M059J (cell line): ENCODE measurements at places on chromosomes 11 and 22.

- no peak for DNase-seq
Measured at GRCh38 chr22:38456272-38456835, 1.4 kb upstream of the KCNJ4 start.

- no peak for DNase-seq
Measured at GRCh38 chr11:111322534-111322933, 24.2 kb downstream of the POU2AF3 start.

DNA sequence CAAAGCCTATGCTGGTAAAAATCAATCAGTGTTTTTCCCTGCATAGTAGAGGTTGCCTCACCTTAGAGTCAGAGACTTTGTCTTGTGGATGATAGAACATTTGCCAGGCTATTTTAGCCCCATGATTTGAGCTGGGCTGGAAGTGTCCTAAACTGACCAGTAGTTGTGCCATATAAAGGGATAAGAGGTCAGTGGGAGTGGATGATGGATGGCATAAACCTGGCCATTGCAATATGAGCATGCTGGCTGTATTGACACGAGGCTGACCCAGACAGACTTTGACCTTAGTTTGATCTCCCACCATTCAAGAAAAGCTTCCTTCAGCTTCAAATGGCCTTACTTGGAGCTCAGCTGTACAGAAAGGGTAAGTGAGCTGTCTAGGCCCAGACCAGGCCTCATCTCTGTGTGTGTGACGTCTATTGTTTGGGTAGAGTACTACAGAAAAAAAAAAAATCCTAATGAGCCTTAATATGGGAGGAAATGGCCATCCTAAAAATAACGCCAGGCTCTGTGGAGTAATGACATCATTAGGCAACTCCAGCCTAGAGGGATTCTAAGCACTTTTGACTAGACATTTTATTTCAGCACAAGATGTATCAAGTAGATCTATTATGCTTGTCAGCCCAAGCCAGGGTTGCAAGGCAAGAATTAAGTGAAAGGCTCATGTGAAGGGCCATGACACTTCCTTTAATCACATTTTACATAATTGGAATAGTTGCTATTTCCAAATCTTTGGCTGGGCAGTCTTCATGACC, 51.3 kb upstream of the CADM1 start:
- DNase-seq = no peak

- no peak for DNase-seq
Measured at GRCh38 chr11:70849031-70849430, 403.3 kb downstream of the SHANK2 start.

DNA sequence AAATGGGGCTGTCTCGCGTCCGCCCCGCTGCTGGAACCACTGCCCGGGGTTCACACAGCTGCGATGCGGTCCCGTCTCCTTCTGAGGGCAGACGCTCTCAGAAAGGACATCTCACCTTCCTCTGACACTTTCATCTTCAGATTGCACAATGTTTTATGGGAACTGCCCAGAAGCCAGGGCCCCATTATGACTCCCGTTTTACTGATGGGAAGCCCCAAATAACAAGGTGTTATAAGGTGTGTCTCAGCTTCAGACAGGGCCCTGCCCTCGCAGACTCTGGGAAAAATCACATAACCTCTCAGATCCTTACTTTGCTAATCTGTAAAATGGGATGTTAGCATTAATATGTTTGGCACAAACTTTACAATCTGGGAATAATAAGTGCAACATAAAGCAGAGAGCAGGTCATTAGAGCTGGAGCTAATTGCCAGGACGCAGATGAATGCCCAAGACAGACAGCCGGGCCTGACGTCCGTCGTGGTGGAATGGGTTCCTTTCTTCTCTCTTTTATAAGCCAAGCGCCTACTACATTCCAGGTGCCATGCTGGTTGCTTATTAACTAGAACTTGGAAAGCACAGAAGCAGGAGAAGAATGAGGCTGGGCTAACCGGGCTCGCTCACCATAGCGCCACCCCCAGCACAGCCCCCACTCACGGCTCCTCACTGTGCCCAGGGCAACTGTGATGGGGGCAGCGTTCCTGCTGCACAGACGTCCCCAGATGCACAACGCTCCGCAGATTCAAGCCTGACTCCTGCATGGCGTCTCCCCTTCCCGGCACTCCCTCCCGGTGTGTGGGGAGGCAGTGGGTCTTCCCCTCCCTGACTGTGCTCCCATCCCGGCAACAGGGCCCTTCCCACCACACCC, 43.8 kb downstream of the TRMU start:
- DNase-seq = no peak

DNA sequence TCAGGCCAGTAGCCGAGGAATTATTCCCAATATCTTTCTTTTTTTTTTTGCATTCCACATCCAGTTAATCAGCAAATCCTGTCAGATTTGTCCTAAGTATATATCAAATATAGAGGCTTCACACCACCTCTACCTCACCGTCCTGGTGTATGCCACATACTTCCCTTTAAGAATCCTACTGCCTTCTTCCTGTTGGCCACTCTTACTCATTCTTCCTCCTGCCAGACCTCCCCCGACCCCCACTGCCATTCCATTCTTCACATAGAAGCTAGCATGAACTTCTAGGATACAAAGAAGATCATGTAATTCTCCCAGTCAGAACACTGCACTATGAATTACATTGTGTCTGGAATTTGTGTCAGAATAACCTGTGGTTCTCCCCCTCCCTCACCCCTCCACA, 89.5 kb downstream of the TRIM44 start:
- peak; percentile 20 for DNase-seq

DNA sequence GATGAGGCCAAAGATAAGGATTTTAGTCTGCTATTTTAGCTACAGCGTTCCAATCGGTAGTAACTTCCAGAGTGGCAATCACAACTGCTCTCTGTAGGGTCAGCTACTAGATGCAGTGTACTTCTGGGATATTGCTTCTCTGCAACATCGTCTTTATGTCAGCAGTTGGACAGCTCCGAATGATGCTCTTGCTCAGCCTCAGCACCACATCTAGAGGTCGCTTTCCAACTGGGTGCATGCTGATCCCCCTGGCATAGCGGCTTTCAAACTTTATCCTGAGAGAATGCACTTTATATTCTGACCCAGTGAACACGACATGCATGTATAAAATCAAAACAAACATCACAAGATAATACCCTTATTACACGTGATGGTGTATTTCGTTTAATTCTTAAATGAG, 219.6 kb downstream of the C11orf87 start:
- peak; percentile 33 for DNase-seq

DNA sequence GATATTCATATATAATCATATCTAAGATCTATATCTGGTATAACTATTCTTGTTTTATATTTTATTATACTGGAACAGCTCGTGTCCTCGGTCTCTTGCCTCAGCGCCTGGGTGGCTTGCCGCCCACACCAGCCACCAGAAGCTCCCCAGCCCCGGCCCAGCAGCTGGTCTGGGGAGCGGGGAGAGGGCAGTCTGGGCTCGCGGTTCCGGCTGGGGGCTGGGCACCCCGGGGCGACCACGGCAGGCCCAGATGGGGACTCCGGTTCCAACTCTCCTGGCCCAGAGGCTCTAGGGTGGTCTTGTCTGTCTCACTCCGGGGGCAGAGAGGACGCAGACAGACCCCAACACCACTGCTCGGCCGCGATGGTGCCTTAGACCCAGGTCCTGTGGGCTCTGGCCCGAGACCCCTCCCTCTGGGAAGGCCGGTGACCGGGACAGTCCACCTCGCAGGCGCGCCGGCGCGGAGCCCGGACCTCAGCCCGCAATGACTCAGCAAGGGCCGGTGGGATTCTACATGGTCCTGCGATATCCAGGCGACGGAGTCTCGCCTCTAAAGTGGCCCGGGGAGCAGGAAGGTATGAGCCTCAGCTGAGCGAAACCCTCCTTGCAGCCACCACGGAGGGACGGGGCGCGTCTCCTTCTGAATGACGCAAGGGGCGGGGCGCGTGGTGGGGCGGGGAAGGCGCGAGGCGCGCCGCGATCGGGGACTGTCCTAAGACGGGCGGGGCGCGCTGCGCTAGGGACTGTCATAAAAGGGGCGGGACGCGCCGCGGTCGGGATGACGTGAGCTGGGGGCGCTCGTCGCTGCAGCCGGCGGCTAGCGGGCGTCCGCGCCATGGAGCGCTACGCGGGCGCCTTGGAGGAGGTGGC, at the start of gene DGCR6:
DGCR6 (plus strand) TSS at position 781 of the 870 bp plus-strand sequence; CDS start at position 836, 55 bp downstream.
- no peak for DNase-seq

DNA sequence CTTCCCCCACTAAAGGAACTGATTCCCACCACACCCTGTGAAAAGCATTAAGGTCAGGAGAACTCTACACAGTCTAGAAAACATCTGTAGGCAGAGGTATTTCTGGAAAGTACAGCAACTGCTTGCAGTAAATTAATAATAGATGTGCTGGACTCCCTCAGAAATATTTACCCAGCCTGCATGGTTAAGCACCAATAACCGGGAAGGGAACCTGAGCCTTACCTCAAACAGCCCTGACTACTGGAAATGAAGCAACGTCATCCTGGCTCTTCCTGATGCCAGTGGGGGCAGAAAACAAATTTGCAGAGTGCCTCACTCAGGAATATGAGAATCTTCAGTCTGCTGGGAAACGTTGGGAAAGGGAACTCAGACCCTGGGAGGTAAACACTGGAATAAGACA, 318.1 kb downstream of the TENM4 start:
- no peak for DNase-seq

- DNase-seq = no peak
Measured at GRCh38 chr11:34203377-34203871, 98.0 kb downstream of the NAT10 start.

GRCh38 chr11:18802381-18803257, 11.0 kb upstream of the PTPN5 start:
- DNase-seq = peak; percentile 64

DNA sequence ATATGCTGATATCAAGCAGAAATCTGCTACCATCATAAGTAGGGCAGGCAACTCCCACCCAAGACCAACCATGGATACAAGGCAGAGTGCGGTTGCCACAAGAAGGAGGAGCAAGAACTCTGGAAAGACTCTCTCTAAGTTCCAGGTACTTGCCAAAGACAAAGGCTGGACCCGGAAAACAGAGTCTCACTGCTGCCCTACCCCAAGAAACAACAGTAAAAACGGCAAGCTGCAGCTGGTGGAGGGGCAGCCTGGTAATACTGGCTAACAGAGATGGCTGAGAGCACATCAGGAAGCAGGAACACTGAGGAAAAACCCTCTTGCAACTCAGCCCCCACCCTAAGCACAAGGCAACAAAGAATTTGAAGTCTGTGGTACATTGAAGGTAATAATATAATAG, 27.7 kb upstream of the NXPE2 start:
- DNase-seq = no peak

DNA sequence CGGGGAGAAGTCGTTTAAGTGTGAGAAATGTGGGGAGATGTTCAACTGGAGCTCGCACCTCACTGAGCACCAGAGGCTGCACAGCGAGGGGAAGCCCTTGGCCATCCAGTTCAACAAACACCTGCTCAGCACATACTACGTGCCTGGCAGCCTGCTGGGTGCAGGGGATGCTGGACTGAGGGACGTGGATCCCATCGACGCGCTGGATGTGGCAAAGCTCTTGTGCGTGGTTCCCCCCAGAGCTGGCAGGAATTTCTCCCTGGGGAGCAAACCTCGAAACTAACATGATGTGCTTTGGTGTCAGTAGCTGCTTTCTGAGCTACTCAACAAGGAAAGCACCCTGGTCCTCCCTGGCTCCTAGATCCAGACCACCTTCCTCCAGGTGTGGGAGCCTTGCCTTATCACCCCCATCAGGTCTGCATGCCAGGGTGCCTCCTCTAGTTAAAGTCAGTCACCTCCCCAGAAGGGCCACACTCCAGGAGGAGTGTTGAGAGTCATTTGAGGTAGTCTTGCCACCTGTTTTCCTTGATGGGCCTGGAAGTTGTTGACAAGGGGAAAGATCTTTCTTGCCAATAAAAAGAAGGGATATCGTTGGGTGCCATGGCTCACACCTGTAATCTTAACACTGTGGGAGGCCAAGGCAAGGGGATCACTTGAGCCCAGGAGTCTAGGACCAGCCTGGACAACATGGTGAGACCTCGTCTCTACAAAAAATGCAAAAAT, 12.9 kb downstream of the ZNF74 start:
- no peak for DNase-seq

DNA sequence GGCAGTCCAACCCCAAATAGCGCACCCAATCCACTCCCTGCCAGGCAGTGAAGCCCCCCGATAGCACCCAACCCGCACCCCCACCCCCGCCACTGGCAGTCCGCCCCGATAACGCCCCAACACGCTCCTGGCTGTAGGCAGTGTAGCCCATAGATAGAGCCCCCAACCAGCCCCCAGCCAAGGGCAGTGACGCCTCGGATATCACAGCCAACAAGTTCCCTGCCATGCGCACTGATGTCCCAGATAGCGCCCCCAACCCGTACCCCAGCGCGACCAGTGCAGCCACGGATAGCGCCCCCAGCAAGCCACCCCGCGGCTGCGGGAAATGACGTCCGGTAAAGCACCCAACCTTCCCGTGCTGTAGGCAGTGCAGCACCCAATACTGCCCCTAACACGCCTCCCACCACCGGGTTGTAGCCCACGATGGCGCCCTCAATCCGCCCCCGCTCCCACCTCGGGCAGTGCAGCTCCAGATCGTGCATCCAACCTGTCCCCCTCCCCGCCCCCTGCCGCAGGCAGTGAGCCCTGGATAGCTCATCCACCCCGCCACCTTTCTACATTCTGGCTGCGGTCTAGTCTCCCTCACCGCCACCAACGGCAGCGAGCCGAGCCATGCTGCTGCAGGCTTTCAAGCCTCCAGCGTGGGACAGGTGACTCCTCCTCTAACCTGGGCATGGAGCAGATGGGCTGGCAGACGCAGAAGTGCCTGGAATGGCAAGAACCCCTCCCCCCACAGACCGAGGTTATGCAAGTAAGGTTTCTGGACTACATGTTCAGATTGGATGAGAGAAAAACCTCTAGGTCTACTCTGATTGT, 625 bp downstream of the RFPL2 start:
- DNase-seq = no peak

- peak; percentile 40 for DNase-seq
Measured at GRCh38 chr11:76269247-76269646, 62.9 kb upstream of the WNT11 start.

DNA sequence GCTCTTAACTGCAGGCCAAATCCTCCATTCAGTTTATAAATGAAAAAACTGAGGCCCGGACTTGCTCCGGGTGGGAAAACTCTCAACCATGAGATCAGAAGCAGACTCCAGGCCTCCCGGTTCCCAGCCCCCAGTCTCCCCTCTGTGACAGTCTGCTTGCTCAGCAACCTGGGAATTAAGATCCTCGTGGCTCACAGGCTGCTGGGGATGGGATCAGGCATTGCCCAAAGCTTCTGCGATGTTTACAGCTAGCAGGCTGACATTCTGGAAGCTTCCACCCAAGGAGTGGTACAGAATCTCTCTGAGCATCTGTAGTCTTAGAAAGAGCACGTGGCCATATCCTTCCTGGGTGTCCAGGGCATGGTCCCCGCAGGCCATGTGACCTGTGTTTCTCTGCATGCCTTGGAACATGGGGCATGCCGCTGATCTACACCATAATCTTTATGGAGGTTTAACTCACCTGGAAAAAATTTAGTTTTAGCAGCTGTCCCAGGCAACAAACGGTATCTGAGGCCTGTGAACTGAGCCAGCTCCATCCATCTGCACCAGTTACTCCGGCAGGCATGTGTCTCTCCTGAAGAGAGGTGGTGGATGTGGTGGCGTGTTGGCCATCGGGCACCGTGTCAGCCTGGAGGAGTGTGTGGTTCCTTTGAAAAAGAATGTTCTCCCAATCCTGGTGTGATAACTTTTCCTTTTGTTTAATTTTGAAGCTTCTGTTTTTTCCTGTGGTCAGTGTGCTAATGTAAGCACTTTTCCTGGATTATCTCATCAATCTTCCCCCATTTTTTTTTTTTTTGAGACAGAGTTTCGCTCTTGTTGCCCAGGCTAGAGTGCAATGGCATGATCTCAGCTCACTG, 7.9 kb downstream of the FBLN1 start:
- DNase-seq = peak; percentile 39
